ENCODE measurements at places on chromosomes 5 and 9.

DNA sequence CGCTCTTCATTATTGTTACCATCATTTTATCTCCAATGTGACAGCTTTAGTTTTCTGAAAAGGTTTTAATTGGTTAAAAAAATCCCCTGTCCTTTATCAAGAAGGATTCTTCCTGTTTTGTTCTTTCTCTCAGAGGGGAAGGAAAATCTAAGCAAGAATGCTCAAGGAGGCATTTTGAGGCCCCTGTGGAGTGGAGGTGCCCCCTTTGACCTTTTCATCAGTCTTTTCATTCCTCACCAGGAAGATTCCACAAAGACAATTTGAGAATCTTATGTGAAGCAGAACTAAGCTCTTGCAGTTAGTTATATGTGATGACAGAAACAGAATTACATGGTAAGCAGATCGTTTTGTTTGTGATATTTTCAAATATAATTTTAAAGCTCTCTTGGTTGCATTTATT, 489.6 kb downstream of the MAN2A1 start:
- DNase-seq: no peak

GRCh38 chr9:128610897-128611296, 45.8 kb downstream of the DYNC2I2 start:
- DNase-seq: no peak

GRCh38 chr5:161212123-161212712, 334.3 kb downstream of the GABRB2 start:
- DNase-seq: no peak

DNA sequence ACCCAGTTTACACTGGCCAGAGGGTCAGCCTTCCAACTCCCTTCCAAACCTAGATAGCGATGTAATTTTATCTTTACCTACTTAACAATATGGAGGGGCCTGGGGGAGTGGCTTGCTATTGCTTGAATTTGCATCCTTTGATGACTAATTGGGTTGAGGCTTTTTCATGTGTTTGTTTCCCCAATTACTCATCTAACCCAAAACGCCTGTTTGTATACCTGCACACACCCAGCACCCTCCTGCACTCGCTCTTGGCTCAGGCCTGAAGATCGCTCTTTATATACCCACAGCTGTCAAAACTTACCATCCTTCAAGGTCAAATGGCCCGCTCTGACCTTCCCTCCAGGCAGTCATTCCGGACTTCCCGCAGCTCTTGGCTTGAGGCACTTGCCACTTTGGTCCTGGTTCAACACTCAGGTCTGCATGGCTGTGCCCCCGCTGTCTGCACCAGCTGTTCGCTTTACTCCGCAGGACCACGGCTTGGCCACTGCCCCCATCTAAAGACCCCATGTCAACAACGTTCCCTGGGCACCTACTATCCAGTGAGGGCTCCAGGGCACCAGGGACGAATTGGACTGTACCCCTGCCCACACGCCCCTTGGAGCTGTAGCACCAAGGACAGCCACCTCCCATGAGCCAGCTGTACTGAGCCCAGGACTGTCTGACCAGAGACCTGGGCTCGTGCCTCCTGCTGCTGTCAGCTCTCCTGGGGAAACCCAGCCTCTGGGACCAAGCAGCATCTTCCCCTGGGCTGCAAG, 76.1 kb upstream of the ADAMTS2 start:
- no peak for DNase-seq

GRCh38 chr9:125302241-125302640, 40.6 kb downstream of the GAPVD1 start:
- DNase-seq: no peak

DNA sequence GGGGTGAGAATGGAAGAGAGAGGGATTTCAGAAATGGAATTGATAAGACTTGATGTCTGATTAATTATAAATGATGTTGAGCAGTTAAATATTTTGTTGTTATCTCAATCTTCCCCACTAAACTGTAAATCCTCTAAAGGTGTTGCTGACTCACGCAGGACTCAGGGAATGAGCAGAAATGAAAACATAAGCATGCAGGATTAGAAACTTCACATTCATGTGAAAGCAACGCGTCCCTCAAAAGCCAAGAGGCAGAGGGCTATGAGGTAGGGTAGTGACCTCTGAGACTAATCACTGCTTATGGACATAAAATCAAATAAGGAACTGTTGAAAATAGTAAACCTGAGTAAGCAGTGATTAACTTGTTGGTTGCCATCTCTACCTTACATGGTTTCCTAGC, 21.1 kb downstream of the ADAMTSL1 start:
- DNase-seq: no peak

GRCh38 chr9:38068701-38069628, at the start of gene SHB:
TSS of gene SHB (minus strand) at chr9:38069227. CDS start at chr9:38068645, 582 bp downstream.
- DNase-seq: peak; percentile 81

- no peak for DNase-seq
These were observed 12.5 kb upstream of the SSBP2 start for GRCh38 chr5:81763294-81763928.

Measured in activated CD4-positive, alpha-beta T cell treated with anti-CD3 and anti-CD28 coated beads for 4 hours (primary cell).